Fibroblast of skin of abdomen (primary cell): ENCODE measurements at places on chromosomes 3 and 15.

DNA sequence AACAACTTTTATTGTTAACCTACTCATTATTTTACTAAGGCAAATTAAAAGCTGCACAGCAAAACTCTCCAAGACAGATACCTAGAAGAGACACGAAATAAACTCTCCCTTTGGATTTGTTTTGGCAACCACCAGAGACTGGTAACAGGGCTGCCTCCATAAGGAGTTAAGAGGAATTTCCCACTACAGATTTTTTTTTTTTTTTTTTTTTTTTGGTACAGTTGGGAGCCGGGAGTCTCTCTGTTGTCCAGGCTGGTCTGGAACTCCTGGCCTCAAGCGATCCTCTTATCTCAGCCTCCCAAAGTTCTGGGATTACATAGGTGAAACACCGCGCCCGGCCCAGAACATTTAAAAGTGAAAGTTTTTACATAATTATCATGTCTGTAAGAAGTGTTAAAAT lies 73.6 kb upstream of the VGLL4 start:
- peak; percentile 33 for DNase-seq

DNA sequence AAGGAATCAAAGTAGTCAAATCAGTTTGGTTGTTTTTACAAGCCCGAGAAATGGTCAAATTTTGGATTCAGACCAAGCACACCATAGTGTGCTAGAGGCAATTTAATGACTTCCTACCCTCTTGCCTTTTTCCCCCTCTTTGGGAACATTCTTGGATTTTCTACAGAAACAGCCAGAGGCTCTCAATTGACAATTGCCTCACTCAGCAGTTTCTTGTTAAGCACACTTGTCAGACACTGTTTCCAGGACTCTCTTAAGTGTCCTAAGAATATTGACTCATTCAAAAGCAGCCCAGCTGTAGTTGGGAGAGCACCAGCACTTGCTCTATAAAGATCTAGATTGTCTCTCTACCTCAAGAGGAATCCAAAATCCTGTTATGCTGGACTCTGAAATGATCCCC lies 1.5 kb upstream of the SLC35G2 start:
- no peak for DNase-seq

DNA sequence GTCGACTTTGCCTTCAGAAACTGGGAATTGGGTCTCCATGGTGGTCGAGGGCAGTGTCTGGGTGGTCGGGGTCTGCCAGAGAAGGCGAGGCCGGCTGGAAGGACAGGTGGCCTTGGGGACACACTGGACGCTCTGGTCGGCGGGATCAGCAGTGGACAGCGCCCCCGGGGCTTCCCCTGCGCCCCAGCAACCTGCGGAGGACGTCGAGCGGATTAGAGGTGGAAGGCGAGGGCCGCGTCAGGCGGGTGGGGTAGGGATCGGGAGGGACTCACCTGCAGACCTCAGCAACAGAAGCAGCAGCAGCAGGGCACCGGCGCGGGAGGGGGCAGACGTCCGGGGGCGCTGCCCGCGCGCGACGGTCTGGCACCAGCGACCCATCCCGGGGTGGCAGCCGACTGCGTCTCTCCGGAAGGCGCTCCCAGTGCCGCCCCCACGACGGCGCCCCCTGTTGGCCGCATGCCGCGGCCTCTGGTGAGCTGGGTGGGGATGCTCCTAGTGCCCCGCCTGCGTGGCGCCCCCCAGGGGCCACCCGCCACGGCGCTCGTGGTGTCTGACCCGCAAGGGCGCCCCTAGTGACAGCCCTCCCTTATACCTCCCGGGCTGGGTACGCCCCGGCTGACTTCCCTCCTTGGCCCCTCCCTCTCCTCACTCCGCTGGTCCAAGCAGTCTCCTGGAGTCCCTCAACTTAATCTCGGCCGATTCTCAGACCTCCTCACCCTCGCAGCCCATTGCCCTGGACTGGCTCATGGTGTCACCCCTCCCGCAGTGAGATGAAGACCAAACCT lies at the start of gene PRSS50:
TSS of gene PRSS50 (minus strand) at position 423 of the 785 bp plus-strand sequence. CDS start at position 378, 45 bp downstream.
- no peak for DNase-seq

- no peak for DNase-seq
Measured at GRCh38 chr15:40511472-40512133, 40.8 kb downstream of the CHST14 start.

DNA sequence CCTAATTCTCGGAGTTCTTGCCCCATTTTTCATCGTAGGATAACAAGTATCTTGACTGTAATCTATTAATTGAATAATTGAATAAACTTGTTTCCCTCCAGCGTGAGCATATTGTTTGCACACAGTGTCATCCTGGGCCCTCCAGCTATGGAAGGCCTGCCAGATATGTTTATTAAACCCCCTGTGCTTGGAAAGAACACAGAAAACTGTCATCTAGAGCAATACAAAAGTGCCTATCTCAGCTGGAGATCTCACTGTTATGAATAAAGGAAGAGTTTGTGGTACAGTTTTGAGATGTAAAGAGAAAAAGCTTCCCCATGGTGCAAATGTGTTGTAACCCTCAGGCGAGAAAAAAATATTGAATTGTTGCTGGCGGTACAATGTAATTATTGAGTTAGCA lies 405.9 kb downstream of the SOX2 start:
- peak; percentile 10 for DNase-seq

GRCh38 chr3:122925756-122926155 lies 101.8 kb downstream of the SEMA5B start:
- DNase-seq, result no peak
